ENCODE measurements at places on chromosomes 1 and 21.

DNA sequence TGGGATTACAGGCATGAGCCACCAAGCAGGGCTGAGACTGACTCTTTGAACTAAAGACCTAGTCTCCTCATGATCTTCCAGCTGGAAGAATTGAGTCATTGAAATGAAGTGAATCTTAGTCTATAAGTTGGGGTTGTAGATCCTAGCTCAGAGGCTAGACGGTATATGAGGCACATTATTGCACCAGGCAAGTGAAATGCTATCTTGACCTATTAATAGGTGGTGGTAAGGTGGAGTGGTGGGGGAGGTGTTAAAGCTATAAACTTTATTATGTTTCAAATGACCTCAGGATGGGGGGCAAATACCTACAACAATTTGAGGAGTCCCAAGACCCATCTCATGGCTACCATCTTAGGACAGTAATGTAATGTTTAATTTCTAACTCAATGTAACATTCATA is 36.8 kb upstream of the SLC16A1 start:
- no peak for DNase-seq

DNA sequence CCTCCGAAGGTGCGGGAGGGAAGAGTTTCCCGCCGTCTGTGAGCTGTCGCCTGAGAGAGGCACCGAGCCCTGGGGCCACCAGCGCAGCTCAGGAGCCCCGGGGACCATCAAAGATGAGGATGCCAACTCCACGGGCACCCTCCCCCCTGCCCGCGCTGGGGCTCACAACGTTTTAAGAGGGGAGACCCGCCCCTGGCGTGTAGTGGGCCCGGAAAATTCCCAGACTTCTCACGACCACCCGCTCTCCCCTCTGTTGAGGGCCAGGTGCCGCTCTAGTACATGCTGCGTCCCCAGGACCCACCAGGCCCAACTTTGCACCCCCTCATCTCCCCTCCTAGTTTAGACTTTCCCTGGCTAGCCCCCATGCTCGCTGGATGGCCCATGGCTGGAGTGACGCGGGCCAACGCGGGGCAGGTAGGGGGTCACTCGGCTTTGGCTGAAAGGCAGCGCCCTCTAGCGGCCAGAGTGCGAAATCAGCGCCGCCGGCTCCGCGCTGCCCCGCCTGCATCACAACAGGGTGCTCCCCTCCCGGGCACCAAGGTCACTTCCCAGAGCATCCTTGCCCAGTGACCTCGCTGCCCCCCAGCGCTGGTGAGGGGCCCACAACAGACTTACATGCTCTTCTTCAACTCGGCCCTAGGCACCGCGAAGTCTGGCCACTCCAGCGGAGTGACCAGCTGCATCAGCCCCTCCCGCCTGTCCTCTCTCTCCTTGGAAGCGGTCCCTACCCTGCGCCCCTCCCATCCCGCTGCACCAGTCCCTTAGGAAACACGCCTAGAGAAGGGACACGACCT is 1.8 kb downstream of the CD160 start:
- DNase-seq, result peak; percentile 73

GRCh38 chr1:196660852-196661251 is 9.0 kb downstream of the CFH start:
- DNase-seq, result no peak

DNA sequence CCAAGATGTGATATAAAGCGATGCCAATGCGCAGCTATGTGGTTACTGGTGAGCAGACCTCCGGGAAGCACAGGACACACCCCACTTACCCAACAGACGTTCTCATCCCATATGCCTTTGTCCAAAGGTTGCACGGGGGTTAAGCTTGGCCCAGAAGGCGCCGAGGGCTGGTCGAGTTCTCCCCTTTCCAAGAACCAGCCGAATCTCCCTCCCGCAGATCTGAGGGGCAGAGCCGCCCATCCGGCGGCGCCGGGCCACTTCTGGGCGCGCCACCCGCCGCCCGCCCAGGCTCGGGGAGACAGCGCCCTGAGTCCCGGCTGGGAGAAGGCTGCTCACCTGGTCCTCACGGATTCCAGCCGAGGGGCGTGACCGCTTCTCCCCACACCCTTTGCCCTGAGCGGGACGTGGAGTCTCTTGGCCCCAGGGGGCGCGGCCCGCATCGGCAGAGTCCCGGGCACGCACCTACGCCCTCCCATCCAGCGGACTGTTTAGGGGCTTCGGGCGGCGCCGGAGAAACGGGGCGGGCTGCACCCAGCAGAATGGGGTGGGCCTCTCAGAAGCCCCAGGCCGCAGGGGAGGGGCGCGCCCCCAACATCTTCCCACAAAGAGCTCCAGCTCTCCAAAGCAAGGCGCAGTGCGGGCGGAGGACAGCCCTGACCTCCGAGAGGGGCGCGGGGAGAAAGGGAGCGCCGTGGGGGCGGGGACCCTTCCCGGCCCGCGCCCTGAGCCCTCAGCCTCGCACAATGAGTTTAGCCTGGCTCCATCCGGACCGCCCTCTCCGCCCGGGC is 615 bp downstream of the GPR161 start:
- no peak for DNase-seq

- DNase-seq, result no peak
Observed at GRCh38 chr1:119449971-119450370, 35.0 kb downstream of the HSD3B2 start.

DNA sequence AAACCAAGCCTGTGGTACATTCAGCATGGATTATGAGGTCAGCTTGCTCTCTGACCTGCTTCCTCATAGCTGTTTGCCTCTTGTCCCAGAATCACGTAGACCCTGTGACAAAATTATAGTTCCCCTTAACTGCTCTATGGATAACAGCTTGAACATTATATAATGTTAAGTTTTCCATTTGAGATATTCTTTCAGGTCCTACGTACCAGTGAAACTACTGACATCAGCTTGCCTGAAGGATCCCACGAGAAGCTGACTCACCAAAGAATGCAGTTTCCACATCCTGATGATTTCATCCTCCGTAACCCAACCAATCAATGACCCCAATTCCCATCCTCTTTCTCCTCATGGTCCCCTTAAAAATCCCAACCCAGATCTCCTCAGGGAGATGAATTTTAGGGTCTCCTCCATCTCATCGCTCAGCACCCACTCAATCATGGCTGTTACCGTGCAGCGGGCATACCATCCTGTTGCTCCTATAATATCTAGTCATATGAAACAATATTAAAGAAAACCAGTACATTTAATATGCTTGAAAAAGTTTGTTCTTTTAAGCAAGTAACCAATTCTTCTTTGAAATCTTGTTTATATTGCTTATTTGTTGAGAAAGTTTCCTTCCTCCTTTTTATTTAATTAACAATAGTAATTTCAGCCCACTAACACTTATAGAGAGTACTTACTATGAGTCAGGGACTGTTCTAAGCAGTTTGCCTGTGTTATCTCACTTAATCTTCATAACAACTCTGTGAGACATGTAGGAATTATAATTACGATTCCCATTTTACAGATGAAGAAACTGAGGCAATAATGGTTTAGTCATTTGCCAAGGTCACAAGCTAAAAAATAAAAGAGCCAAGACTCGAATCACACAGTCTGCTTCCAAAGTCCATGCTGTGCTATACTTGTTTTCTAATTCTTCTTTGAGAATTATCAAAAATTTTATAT is 27.4 kb downstream of the CHML start:
- no peak for DNase-seq

- DNase-seq, result no peak
Observed at GRCh38 chr1:181911715-181912114, 149.8 kb downstream of the ZNF648 start.

- no peak for DNase-seq
Observed at GRCh38 chr1:160610569-160611242, 31.4 kb upstream of the CD84 start.

- no peak for DNase-seq
Observed at GRCh38 chr1:204139088-204139487, 12.8 kb downstream of the ETNK2 start.

DNA sequence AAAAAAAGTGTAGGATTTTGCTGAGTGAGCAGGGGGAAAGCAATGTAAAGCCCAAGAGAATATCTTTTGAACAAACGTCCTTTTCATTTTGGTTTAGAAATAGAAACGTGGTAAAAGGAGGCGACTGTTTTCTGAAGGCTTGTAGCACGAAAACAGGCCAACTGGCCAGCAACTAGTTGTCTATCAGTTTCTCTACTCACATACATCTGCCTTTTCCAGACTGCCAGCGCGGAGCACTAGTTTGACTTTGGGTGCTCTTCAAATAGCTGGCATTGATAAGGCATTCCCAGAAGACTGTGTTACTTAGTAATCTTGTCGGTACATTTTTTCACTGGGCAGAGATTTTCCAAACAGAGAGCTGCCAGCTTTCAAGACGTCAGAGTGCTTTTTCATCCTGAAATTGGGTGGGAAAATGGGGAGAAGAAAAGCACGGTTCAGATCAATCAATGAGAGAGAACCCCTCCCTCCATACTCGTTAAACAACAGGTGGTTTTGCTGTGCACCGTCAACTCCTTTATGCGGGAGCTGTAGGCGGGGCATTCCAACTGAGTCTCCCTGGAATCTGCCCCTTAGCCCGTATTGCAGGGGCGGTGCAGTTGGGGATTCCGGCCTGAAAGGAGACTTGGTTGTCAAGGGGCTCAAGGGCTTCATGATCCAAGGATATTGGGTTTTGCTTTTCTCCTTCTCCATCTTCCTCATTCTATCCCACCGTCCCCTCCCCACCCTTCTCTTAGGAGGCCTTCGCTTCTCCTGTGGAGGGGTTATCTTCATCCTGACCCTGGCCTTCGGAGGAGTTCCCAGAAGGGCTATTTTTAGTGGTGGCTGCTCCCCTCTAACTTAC is 884 bp upstream of the LRRC8C start:
- no peak for DNase-seq

DNA sequence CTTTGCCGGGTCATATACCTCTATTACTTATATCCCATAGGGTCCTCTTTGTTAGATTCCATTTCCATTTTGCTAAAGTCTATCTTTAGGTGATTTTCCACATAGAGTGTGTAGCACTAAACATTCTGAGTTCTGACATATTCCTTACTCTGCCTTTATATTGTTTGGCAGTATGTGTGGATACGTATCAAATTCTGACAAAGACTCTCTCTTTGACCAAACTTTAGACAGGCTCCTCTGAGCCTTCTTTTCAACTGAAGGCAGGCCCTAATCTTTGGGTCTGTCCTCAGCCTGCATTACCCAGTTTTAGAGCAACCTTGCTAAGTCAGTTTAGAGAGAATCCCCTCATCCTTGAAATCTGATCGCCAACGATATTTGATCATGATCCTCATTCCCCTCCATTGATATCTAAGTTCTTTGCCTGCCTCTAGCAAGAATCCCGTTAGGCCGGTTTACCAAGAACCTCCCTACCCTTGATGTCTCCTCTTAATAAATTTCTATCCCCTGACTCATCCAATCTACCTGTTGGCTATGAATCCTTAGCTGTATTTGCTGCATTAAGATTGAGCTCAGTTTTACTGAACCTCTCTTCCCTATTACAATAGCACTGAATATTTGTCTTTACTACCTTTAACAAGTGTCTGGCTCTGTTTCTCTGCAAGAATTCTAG is 10.4 kb upstream of the PPT1 start:
- no peak for DNase-seq

GRCh38 chr1:38244218-38244845 is 197.7 kb upstream of the POU3F1 start:
- DNase-seq, result no peak

DNA sequence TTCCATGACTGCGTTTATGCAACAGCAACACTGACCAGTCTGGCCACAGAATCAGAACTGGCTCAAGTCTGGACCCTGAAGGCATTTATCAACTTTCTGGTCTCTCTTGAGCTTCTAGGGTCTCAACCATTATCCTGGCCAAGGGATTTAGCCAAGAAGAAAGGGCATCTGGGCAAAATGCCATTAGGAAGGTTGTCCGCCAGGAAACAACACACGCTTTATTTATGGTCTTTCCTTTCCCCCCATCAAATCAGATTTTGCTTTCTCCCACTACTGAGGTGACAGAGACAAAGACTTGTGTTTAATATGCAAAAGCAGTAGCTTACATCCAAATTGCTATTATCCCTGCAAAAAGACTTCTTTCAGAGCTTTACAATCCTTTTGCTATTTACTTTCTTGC is 81.6 kb upstream of the PPP2R5A start:
- no peak for DNase-seq

DNA sequence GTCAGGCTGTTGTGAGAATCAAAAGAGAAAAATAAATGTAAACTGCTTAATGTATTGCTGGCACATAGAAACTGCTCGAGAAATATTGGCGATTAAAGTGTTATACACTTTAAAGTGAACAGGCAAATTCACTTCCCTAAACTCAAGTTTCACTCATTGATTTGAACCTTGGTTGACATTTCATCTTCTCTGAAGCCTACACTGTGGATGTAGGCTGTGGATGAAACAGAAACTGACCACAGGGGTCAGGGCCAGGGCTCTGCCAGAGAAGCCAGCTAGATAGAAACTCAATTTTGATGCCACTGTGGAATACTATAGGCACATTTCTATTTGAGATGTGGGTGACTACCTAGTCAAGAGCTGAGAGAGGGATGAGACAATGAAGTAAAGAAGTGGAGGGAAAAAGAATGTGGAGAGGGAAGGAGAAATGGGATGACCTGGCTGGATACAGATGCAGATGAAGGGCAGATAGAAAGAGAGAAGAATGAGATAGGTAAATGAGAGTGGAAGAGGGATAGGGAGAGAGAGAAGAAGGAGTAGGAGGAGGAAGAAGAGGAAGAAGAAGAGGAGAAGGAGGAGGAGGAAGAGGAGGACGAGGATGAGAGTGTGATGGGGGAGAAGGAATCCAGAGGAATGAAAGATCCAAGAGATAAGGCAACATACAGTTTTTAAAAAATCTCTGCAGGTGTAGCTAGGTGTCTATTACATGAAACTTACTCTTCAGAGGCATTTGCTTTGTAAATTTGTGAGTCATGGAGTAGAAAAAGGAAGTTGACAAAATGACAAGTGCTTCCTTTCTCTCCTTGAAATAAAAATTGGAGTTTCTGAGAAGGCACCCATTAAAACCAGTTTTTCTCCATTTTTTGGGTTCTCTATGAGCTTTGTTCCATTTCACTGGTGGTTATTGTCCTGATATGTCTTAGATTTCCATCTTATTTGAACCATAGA is 17.4 kb upstream of the CD1D start:
- DNase-seq, result no peak

DNA sequence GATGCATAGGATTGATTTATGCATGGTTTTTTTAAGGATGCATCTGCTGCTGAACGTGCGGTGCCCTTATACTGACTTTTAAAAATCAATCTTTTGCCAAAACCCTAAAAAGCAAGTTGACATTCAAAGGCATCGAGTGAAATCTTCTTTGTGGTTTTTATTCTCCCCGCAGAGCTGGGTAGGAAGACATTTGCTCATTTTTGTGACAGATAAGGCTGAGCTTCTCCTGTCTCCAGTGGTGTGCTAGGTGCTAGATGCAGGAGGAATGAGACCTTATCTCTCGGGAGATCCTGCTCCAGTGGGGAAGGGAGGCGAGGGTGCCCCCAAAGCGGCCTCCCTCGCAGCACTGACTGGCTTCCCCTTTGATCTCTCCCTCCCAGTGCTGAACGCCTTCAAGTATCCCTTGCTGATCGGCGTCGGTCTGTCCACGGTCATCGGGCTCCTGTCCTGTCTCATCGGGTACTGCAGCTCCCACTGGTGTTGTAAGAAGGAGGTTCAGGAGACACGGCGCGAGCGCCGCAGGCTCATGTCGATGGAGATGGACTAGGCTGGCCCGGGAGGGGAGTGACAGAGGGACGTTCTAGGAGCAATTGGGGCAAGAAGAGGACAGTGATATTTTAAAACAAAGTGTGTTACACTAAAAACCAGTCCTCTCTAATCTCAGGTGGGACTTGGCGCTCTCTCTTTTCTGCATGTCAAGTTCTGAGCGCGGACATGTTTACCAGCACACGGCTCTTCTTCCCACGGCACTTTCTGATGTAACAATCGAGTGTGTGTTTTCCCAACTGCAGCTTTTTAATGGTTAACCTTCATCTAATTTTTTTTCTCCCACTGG is 14.9 kb upstream of the CD101 start:
- no peak for DNase-seq

Measured in C1 segment of cervical spinal cord (tissue), 14 donors.